ENCODE measurements at places on chromosomes 6 and 20. TPM values are rescaled to one million over a fixed set of nuclear protein-coding genes. Genes with fewer than 3 reads are reported as not detected.

The REM1 gene
- total RNA-seq, result not detected

The AVP gene
- total RNA-seq, result not detected

The PNPLA1 gene
- total RNA-seq, result not detected

The INSM1 gene
- total RNA-seq, result not detected

The PPIL6 gene
- 4.1 TPM for total RNA-seq

The HCK gene
- total RNA-seq, result not detected

The ADGRG6 gene
- 8.7 TPM for total RNA-seq

- no peak for DNase-seq
- H3K36me3 ChIP-seq, result no peaks in the 10 kb centered on the region
- no peak overlapping the region for H3K4me3 ChIP-seq
- no peaks in the 10 kb centered on the region for H3K4me1 ChIP-seq
- no peaks in the 10 kb centered on the region for H3K27me3 ChIP-seq
Measured at GRCh38 chr20:58868795-58869194, 16.3 kb downstream of the GNAS start.

- H3K4me1 ChIP-seq, result peaks cover 21% of the 10 kb centered on the region
- no peaks in the 10 kb centered on the region for H3K27me3 ChIP-seq
- no peak for DNase-seq
Measured at GRCh38 chr6:20211037-20211940, 980 bp downstream of the MBOAT1 start.

DNA sequence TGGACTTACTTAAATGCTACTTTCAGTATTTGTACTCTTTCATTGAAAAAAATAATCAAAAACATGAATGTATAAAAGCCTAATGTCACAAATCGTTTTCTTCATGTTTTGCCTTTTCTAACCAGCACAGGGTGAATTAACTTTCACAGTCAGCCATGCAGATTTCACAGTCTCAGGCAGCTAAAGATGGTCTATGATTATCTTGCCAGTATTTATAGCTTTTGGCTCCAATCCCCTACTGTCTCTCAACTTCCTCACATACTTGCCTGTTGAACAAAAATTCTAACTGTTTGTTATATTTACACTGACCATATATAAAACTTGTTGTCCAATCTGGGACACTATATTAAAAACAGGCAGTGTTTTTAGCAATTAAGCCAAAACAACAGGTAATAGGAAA is 358.2 kb downstream of the ARHGAP18 start:
- no peak for DNase-seq
- no peaks in the 10 kb centered on the region for H3K4me1 ChIP-seq
- H3K36me3 ChIP-seq, result peaks cover 6% of the 10 kb centered on the region
- H3K4me3 ChIP-seq, result no peak overlapping the region

DNA sequence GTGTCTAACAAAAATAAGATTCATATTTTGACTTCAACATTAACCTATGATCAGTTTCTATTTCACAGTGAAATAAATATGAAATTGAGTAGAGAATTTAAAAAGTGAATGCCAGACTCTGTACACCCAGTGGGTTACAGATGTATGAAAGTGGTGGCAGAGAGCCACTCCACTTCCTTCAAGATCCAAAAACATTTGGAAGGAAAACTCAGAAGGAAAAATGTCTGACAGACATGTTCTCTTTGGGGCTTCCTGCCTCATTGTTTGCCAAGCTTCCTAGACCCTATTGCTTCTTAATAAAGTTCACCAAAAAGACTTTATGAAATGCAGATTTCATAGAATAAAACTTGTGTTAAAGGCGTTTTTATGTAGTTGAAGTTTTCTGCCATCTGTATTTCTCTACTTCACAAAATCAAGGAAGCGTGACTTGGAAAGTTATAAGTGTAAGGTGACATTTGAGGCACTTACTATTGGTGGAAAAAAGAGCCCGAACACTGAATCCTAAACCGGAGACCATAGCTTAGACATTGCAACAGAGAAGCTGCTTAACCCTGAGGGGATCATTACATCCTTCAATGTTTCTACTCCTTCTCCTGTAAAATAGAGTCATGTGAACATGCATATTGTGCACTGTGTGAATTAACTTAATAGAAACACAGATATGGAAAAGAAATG is 12.8 kb downstream of the HMGCLL1 start:
- no peak overlapping the region for H3K4me3 ChIP-seq
- H3K27me3 ChIP-seq, result no peaks in the 10 kb centered on the region
- H3K27ac ChIP-seq, result no peak overlapping the region
- no peak for DNase-seq
- H3K36me3 ChIP-seq, result no peaks in the 10 kb centered on the region
- peaks cover 32% of the 10 kb centered on the region for H3K4me1 ChIP-seq

GRCh38 chr6:159213405-159213804 is 44.2 kb downstream of the FNDC1 start:
- no peaks in the 10 kb centered on the region for H3K36me3 ChIP-seq
- no peaks in the 10 kb centered on the region for H3K4me1 ChIP-seq
- no peak overlapping the region for H3K27ac ChIP-seq
- peak; percentile 9 for DNase-seq
- no peaks in the 10 kb centered on the region for H3K27me3 ChIP-seq

DNA sequence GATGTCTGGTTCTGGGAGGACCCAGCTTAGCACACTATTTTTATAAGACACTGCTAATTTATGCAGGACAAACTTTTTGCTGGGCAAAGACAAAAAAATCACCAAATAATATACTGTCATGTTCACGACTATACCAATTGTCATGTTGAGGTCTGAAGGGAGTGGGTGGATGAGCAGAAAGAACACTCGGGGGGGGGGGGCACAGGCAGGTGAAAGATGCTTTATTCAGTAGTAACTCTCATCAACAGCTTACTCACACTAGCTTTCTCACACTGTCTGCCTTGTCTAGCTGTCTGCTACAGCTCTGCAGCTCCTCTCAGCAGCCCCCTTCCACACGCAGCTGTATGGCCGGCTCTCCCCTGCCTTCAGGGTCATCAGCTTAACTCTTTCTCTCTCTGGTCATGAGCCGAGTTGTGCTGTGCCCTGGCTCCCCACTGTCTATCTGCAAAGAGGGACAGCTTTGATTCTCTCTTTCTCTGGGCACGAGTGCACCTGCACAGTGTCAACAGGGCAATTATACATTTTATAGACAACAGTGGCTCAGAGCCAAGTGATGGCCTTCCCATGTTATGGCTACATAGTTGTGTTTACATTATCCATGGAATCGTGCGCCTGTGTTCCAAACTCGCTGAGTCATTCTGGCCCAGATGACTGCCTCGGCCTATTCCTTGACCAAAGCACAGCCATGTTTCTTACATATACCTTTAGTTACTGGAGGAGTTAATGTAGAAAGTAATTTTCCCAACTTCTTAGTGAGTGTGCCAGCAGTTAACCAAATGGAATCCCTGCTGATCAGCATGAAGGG is 187.7 kb upstream of the PRSS16 start:
- no peaks in the 10 kb centered on the region for H3K27me3 ChIP-seq
- H3K36me3 ChIP-seq, result no peaks in the 10 kb centered on the region
- H3K4me1 ChIP-seq, result no peaks in the 10 kb centered on the region

DNA sequence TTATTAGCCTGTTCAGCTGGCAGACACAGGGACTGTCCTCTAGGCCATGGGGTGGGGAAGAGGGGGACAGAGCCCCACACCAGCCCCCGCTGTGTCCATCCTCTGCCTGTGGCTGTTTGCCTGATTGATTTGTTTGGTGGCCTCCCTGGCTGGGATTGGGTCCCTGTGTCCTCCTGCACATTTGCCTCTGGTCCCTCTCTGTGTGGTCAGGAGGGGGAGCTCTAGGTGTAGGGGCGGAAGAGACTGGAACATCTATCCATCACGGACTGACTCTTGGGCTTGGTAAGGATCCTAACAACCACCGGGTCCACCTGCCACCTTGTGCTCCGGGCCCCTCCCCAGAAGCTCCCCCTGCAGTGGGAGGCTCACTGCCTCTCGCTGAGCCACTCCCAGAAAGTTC is 38.4 kb upstream of the CCDC167 start:
- DNase-seq, result no peak
- peaks cover 5% of the 10 kb centered on the region for H3K4me1 ChIP-seq
- H3K27ac ChIP-seq, result no peak overlapping the region
- no peaks in the 10 kb centered on the region for H3K36me3 ChIP-seq

DNA sequence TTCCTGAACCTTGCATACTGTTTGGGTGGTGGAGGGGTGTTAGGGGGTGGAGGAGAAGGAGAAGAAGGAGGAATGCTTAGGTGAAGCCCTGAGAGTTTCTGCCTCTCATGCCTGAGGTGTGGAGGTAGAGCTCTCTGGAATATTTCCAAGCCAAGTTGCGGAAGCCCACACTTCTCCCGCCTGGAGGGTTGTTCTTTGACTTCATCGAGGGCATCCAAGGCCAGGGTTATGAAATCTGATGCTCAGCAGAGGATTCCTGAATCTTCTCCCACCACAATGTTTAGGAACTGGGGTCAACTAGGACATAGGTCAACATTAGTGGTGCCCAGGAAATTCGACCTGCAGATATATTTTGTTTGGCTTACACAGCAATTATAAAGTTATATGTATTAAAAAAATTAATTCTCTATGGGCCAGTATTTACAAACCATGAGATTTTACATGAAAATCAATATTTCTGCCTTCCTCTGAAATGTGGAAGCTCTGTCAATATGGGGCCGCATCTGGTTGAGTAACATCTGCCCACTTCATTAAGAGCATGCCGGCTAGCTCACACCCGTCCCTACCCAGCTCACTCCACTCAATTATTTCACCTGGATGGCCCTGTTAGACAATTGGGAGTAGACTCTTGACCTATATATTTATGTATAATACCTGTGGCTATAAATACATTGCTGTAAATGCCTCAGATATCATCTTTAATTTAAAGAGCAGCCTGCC is 257.1 kb upstream of the ZFP64 start:
- no peaks in the 10 kb centered on the region for H3K27me3 ChIP-seq
- peak; percentile 13 for DNase-seq
- no peaks in the 10 kb centered on the region for H3K4me1 ChIP-seq
- H3K27ac ChIP-seq, result no peak overlapping the region
- no peaks in the 10 kb centered on the region for H3K36me3 ChIP-seq

- no peak overlapping the region for H3K27ac ChIP-seq
- no peaks in the 10 kb centered on the region for H3K36me3 ChIP-seq
- peak; percentile 52 for DNase-seq
- H3K4me3 ChIP-seq, result peak overlapping the region; percentile 29
- peaks cover 2% of the 10 kb centered on the region for H3K27me3 ChIP-seq
Measured at GRCh38 chr6:12958052-12958706, 241.6 kb downstream of the PHACTR1 start.

DNA sequence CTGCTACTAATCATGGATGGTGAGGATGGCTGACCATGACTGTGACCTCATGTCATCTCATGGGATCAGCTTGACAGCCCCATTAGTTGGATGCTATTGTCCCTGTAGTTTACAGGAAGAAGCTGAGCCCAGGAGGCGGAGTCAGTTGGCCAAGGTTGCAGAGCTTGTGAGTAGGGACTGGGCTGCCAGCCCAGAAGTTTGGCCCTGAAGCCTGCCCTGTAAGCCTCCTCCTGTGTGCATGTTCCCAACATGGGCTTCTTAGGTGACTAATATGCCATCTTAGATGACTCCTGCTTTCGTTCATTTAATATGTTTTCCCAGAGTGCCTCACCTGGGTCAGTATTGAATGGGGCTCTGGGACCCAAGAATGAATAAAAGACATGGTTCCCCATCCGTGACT is 6.9 kb downstream of the EDN3 start:
- H3K36me3 ChIP-seq, result no peaks in the 10 kb centered on the region
- H3K27me3 ChIP-seq, result peaks cover 37% of the 10 kb centered on the region
- H3K4me1 ChIP-seq, result no peaks in the 10 kb centered on the region
- H3K4me3 ChIP-seq, result no peak overlapping the region

GRCh38 chr6:4380881-4381281 is 245.5 kb upstream of the ECI2 start:
- H3K36me3 ChIP-seq, result no peaks in the 10 kb centered on the region
- H3K27ac ChIP-seq, result peak overlapping the region; percentile 63
- DNase-seq, result peak; percentile 75
- H3K4me3 ChIP-seq, result no peak overlapping the region
- peaks cover 21% of the 10 kb centered on the region for H3K4me1 ChIP-seq

GRCh38 chr20:25389858-25390537 is 637 bp downstream of the ABHD12 start:
- no peaks in the 10 kb centered on the region for H3K27me3 ChIP-seq
- H3K36me3 ChIP-seq, result no peaks in the 10 kb centered on the region
- peak; percentile 17 for DNase-seq
- peak overlapping the region; percentile 70 for H3K4me3 ChIP-seq
- peak overlapping the region; percentile 95 for H3K27ac ChIP-seq

Measured in cardiac muscle cell (in vitro differentiated cells and primary cell).